Inflammatory macrophage treated with lipopolysaccharide for 4 hours (primary cell): ENCODE measurements at places on chromosomes 7 and 10.

- DNase-seq, result no peak
Observed at GRCh38 chr7:41046221-41046761, 656.6 kb downstream of the INHBA start.

DNA sequence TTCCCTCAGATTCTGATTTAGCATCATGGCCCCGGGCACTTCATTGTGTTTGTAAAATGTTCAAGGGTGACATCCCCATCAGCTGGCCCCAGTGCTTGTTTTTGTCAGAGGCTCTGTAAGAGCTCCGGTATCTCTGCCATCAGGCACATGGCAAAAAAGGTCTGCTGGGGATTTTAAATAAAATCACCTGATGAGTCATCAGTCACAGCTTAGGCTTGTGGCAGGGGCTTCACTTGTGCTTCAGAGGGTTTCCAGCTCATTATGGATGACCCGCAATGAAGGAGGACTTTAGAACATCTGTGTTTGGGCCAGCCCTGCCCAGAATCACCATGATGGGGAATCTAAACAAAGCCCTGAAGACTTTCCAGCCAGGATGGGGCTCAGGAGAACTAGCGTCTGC, 259.9 kb downstream of the ZEB1 start:
- DNase-seq, result no peak

DNA sequence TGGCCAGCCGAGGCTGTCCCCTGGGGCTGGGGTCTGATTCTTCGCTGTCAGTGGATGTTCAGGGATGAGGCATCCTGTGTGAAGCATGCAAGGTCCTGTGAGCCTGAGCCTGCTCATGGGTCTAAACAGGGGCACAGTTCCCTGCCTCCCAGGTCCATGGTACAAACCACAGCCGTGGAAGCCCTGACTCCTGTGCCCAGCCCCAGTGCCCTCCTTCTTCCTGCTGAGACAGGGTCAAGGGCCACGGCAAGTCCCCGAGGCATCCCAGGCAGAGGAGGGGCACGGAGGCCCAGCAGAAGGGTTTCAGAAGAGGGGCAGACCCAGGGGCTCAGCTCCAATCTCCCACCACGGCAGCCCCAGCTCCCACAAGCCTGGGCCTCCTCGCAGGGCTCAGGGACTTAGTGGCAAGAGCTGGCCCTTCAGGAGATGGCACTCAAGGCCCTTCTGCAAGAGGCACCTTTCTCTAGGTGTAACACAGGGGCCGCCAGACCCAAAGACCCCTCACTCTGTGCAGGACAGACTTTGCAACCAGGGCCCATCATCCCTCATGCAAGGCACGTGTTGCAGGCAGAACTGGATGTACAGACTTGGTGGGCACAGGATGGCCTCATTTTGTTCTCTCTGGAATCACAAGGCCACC, 248.8 kb downstream of the TCERG1L start:
- no peak for DNase-seq

- no peak for DNase-seq
Observed at GRCh38 chr10:102949916-102950315, 31.8 kb downstream of the CNNM2 start.

DNA sequence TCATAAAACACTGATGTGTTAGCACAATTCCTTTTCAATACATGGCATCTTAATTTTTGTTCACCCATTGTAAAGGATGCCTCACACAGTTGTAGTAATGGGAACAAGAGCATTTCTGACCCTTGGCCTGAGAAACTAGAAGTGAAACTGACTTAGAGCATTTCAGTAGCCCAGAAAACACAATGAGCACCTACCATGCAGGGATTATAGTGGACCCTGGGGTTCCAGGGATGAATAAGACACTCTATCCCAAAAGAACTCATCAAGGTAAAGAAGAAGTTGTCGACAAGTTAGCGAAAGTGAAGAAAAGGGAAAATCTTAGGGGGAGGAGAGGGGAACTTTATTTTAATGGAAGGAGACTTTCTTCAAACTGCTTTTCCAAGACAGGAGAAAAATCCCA, 125.6 kb downstream of the NT5C2 start:
- no peak for DNase-seq

- DNase-seq, result no peak
Observed at GRCh38 chr10:110735620-110736027, 91.5 kb downstream of the RBM20 start.

DNA sequence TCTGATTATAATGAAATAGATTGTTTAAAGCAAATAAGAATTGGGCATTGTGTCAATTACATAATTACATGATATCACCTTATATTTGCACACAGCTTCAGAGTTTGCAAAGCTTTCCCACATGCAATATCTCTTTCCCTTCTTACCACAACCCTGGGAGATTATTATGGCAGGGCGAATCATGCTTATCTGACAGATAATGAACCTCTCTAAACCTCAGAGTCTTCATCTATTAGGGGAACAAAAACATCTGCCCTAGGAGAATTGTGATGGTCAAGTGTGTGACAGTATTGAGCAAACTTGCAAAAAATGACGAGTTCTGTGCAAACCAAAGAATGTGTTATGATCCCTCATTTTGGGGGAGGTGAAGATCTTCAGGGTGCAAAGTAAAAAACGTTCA, 90.0 kb downstream of the MYOF start:
- DNase-seq, result peak; percentile 55

DNA sequence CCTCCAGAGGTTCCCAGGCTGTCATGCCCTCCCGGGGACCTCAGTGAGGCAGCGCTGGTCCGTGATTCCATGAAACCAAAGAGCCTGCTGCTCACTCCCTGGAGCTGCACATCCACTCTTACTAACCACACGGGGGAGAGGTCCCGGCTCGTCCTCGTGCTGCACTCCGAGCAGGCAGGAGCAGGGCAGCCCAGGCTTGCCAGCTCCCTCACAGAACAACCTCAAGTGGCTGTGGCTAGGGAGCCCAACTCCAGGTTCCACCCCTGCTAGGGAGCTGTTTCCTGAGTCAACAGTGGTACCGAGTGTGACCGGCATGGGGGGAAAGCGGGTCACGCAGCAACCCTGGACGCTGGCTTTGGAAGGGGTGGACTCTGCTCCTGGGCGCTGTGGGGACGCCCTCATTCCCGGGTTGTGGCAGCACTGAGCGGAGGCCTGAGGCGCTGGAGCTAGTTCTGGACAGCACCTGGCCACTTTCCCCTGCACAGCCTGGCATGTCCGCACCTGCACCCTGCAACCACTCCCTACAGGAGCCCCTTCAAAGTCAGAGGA, 27.9 kb upstream of the PPP2R2D start:
- DNase-seq, result no peak

- no peak for DNase-seq
Observed at GRCh38 chr7:64636386-64636785, 29.5 kb upstream of the ZNF107 start.

DNA sequence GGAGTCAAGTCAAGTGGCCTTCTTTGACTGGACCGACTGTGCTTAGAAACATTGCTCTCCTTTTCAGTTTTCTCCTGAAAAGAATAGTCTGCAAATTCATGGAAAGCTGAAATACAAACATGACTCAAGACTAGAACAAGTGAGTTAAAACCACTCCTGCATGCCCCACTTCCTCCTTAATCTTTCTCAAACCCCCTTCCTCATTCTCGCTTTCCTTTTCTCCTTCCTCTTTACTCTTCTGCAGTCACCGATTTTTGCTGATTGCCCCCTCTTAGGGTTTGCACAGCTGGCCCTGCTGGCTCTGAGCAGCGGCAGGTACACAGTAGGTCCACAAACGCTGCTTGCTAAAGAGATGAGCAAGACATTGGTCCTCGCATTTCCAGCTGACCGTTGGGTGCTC, 34.8 kb upstream of the MKI67 start:
- DNase-seq, result peak; percentile 76

DNA sequence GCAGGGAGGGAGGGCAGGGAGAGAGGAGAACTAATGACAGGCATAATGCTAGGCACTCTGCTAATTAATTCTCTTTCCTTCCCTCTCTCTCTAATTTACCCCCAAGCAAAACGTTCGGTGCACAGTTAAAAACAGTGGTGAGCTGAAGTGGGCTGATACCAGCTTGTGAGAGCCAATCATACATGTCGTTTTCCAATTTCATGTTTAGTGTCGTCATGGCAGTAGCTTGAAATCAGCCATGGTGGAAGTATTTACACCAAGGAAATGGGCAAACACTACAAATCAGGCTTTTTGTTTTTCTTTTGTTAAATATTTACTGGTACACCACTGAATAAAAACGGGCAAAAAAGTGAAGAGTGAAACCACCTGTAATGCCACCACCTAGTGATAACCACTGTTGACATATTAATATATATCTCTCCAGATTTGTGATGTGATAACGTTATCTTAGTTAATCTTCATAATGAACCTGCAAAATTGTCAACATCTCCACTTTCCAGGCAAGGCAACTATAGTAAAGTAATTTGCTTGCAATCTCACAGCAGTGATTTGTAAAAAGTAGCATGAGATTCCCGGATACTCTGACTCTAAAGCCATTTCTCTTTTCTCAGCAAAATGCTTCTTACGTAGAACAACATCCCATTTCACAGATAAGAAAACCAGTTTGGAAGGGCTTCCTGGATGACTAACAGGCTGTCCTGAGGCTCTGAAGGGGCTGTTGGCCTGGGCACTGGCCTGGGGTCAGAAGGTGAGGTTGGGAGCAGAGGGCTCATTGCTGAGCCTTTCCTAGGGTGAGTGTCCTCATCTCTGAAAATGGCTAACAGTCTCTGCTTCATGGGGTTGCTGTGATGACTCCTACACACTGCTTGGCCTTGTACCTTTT, 83.7 kb downstream of the ATXN7L1 start:
- no peak for DNase-seq

GRCh38 chr10:69952821-69953221, 99.8 kb upstream of the MACROH2A2 start:
- DNase-seq, result no peak

DNA sequence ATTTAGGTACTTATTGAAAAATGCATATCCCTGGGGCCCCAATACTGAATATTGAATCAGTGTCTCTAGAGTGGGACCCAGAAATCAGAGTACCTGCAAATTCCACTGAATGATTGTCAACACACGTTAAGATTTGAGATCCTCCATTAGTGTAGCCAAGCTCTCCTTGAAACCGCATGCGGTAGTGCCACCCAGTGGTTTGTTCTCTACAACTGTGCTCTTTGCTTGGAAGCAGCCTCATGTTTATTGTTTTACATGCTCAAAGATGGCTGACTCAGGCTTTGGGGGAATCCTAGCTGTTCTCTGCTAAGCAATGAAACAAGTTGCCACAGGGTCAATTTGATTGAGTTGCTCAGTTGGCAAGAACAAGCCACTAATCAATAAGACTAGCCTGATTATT, 340.2 kb upstream of the CELF2 start:
- peak; percentile 62 for DNase-seq

DNA sequence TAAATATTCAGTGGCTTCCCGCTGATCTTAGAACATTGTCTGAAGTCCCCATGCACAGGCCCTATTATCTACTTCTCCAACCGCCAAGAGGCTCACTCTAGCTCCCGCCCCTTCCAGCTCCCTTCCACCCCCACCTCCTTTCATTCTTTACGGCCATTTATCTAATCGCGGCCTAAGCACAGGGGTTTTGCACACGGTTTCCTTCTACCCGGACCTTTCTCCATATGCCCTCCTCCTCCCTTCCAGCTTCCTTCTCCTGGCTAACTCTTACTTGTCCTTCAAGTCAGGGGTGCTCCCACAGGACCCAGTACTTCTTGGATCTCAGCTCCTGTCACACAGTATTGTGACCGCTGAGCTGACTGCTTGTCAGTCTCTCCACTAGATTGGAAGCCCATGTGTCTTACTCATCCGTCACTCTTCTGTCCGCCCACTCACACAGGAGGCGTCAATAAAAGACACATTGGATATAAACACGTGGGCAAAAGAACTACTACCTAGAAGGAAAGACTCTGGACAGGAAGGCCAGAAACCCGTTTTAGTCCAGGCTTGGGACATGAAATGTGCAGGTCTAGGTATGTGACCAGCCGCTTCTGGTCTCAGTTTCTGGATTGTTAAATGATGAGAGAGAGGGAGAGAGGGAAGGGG, 20.2 kb upstream of the HPS1 start:
- no peak for DNase-seq

DNA sequence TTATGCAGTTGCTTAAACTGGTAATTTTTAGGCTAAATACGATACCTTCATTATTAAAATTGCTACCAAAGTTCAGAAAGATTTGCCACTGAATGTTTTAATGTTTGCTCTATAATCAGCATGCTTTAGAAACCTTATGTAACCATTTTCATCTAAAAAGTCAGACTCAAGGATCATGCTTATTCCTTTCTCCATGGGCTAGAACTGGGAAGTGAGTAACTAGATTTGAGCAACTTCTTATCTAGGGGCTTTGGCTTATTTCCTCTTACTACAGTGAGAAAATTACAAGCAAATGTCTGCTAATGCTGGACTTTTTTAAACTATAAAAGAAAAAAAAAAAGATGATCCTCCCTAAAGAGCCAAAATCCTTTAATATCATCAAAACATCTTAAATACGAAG, 215.9 kb downstream of the CRPPA start:
- DNase-seq, result no peak

- peak; percentile 80 for DNase-seq
Observed at GRCh38 chr7:37817996-37818720, 30.2 kb upstream of the NME8 start.

DNA sequence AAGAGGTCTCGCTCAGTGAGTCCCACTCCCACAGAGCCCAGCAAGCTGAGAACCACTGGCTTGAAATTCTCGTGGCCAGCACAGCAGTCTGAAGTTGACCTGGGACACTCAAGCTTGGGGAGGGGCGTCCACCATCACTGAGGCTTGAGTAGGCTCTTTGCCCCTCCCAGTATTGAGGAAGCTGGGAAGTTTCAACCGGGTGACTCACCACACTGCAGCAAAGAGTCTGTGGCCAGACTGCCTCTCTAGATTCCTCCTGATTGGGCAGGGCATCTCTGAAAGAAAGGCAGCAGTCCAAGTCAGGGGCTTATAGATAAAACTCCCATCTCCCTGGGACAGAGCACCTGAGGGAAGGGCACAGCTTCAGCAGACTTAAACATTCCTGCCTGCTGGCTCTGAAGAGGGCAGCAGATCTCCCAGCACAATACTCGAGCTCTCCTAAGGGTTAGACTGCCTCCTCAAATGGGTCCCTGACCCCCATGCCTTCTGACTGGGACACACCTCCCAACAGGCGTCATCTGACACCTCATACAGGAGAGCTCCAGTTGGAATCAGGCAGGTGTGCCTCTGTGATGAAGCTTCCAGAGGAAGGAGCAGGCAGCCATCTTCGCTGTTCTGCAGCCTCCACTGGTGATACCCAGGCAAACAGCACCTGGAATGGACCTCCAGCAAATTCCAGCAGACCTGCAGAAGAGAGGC, 970.9 kb upstream of the LRRN3 start:
- DNase-seq, result no peak

DNA sequence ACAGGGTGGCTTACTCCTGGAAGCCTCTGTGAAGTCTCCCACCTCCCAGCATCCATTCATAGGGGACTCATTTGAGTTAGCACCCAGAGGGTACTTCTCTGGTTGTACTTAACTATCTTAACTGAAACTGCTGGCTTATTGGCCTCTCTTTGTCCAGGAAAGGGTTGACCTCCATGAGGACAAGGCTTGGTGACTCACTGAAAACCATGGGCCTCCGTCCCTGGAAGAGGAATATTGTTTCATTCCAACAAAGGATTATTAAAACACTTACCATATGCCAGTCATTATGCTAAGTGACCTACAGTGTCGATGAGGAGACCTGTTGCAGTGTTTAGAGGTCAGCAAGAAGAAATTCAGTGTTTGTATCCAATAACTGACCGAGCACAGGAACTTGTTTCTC, 175.9 kb downstream of the PLPP4 start:
- DNase-seq, result no peak
